ENCODE measurements at places on chromosomes 1 and 21. TPM values are rescaled to one million over a fixed set of nuclear protein-coding genes. Genes with fewer than 3 reads are reported as not detected.

The ST7L gene
- total RNA-seq = 13.8 TPM

The MATN1 gene
- 0.50 TPM for total RNA-seq

The NID1 gene
- 0.61 TPM for total RNA-seq

The RPL22 gene
- total RNA-seq = 463 TPM

The KCNE2 gene
- not detected for total RNA-seq

The CCDC27 gene
- not detected for total RNA-seq

The HAPLN2 gene
- not detected for total RNA-seq

The SPRR4 gene
- total RNA-seq = not detected

The TOMM40L gene
- 28.4 TPM for total RNA-seq

The FMO3 gene
- total RNA-seq = not detected

The FLG gene
- total RNA-seq = not detected

The FCAMR gene
- not detected for total RNA-seq

The TMEM222 gene
- 41.4 TPM for total RNA-seq

The KIAA0040 gene
- total RNA-seq = 35.4 TPM

The KRTAP12-2 gene
- not detected for total RNA-seq

The CFAP141 gene
- not detected for total RNA-seq

The DNM3 gene
- 0.42 TPM for total RNA-seq

The HSPB7 gene
- total RNA-seq = not detected

The VAV3 gene
- total RNA-seq = 5.5 TPM

The SPRR2F gene
- total RNA-seq = not detected

The HSD3B1 gene
- total RNA-seq = not detected

The MMEL1 gene
- 0.54 TPM for total RNA-seq

The SLAMF6 gene
- 55.4 TPM for total RNA-seq

The AGT gene
- not detected for total RNA-seq

The TUFT1 gene
- total RNA-seq = 2.1 TPM

The TNFRSF4 gene
- 702 TPM for total RNA-seq

The CHRNB2 gene
- 0.14 TPM for total RNA-seq

The LCK gene
- total RNA-seq = 248 TPM

The FCER1G gene
- 0.63 TPM for total RNA-seq

The PAQR6 gene
- total RNA-seq = 4.6 TPM

The LIPI gene
- not detected for total RNA-seq

The UCHL5 gene
- total RNA-seq = 97.2 TPM

The RYR2 gene
- not detected for total RNA-seq

The SLAMF7 gene
- 18.4 TPM for total RNA-seq

The MAB21L3 gene
- total RNA-seq = not detected

The SPRTN gene
- 18.0 TPM for total RNA-seq
